ENCODE measurements at places on chromosomes 7 and 10.

DNA sequence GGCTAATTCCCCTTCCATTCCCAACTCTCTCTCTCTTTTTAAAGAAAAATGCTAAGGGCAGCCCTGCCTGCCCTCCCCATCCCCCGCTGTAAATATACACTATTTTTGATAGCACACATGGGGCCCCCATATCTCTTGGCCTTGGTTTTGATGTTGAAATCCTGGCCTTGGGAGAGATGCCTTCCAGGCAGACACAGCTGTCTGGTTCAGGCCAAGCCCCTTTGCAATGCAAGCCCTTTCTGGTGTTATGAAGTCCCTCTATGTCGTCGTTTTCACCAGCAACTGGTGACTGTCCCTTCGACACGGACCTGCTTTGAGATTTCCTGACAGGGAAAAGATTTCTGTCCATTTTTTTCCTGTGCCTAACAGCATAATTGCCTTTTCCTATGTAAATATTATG, 3.0 kb downstream of the ADRA2A start:
- DNase-seq = no peak

GRCh38 chr10:19505320-19506312, 310.6 kb upstream of the PLXDC2 start:
- DNase-seq = no peak

DNA sequence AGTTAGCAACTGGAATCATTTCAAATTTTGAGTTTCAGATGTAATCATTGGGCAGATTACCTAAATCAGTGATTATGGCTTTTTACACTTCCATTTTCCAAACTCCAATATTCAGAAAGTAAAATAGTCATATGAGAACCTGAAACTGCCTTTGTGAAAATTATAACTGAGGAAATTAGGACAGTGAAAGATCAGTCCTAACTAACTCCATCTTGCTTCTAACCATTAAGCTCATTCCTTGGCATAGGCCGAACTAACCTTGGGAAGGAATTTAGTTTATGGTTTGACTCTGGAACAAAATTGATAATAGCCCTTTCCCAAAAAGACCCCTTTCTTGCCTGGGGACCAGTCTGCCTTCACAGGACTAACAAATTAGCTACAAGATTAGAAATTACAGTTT, 2.2 kb downstream of the CRPPA start:
- no peak for DNase-seq

- peak; percentile 64 for DNase-seq
Measured at GRCh38 chr10:112131346-112131745, 52.2 kb downstream of the GPAM start.

DNA sequence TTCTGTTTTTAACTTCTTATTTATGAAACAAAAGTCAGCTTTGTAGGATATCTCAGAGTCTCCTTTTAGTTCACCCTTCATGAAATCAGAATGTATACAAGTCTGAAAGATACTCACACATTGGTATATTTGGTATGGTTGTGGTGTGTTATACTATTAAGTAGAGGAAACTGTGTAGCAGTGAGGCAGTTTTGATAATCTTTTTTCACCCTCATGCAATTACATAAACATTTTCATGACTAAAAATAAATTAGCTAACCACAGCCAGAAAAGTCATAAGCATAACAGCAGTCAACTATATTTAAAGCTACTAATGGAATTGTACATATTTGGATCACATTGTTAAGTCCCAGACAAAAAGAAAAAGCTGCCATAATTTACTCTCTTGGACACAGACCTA, 62.1 kb downstream of the FAM185A start:
- no peak for DNase-seq

DNA sequence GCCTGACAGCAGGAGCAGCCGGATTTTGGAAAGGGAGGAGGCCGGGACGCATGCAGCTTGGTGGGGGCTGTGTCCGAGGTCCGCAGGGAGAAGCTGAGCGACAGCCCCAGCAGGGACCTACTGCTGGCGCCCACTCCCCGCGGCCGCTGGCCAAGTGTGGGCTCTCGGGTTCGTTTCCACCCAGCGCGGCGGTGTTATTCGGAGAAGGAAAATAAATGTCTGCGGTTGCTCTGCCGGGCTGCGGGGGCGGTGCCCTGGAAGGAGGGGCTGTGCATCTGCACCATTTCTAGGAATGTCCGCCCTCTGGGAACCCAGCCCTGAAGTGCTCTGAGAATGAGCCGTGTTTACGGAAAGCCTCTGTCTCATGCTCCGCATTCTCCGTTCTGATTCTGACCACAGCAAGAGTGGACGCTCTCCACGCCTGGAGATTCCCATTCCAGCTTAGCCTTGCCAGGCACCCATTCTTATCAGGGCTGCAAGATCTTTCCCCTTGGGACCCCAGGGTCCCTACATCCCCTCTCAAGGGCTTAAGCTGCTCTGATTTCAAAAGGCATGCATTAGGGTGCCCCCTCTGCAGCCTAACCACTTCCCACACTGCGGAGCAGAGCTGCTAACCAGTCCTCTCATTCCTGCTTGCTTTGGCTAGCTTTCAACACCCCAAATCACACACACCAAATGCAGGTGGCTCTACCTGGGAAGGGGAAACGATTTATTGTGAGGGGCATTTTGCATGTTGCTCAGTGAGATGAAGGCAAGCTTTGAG, 256.6 kb upstream of the GLI3 start:
- no peak for DNase-seq

DNA sequence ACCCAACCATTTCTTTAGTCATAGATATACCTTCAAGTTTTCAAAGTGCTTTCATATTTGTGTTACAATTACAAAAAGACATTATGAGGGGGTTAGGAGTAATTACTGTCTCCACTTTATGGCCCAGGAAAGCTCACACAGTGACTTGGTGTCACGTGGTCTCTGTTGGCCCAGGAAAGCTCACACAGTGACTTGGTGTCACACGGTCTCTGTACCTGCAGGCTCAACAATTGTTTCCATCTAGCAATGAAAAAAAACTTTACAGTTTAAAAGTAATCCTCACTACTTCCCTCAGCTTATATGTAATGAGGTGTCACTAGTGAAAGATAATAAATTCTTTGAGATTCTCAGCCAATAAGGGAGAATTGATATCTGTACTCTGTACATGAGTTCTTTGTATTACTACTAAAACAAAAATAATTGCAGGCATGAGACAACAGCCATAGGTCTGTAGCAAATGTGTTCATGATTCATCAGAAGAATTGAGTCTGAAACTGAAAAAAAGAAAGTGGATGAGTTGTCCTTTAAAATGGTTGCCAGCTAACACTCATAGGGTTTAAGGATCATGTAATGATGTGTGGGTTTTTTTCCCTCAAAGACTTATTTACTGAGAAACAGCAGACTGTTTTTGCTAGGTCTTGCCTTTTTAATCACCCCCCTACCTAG, 10.9 kb downstream of the OGDH start:
- DNase-seq = no peak

- DNase-seq = no peak
Measured at GRCh38 chr7:106793015-106793975, 71.8 kb upstream of the PIK3CG start.

DNA sequence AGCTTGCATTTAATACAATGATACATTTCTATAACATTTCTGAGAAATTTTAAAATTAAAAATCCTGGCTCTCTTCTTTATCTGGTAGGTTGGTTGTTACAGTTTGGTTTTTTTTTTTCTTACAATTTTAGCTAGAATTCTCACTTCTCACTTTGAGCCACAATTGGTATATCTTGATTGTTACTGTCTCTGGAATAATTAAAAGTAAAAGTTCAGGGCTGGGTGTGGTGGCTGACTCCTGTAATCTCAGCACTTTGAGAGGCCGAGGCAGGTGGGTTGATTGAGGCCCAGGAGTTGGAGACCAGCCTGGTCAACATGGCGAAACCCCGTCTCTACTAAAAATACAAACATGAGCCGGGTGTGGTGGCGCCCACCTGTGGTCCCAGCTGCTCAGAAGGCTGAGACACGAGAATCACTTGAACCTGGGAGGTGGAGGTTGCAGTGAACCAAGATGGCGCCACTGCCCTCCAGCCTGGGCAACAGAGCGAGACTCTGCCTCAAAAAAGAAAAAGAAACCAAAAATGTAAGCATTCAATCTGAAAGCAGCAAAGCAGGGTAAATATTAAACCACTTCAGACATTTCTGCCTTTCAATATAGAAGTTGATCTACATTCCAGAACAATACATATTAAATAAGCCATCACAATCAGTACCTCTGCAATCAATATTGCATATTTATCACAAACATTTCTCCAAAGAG, 88.6 kb upstream of the PFKP start:
- no peak for DNase-seq

DNA sequence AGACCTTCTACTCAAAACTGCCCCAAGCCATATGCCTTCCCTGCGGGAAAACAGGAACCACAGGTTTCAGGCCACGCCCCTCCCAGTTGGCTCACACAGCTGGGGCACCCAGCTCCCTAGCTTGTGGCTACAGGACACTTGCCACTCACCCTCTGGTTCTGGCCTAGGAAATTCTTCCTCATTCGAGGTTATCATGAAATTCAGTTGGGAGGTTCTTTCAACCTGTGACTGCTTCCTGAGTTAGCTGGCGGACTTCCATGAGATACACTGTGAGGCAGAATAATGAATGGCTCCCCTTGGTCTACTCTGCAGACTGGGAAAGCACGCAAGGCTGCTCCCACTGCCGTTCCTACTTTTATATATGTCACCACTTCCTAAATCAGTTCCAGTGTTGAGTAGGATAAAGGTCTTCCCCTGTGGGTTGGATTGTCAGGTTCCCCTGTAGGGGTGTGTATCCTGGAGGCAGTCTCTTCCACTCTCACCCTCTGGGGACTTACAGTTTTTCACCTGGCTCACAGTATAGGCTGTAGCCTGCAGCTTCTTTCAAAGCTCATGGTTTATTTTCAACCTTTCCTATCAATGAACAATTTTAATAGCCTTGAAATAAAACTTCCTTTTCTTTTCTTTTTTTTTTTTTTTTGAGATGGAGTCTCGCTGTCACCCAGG, 37.0 kb downstream of the GPR22 start:
- peak; percentile 10 for DNase-seq

DNA sequence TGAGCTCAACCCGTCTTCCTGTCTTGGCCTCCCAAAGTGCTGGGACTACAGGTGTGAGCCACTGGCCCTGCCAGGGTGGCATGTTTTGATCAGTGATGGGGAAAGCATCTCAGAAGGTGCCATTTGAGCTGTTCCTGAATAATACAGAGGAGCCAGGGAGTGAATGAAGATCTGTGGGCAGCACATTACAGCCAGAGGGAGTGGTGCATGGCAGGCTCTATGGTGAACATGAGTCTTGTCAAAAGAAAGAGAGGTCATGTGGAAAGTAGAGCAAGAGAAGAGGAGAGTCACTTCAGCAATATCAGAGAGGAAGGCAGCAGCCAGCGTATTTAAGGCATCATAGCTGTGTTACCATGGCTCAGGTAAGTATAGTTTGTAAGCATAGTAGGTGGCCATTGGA, 275.7 kb upstream of the LRGUK start:
- no peak for DNase-seq

All from SHP77 treated with DMSO at 0.1 percent for 48 hours (cell line).